Pericardium fibroblast (primary cell): ENCODE measurements at places on chromosomes 7 and 10. TPM values are rescaled to one million over a fixed set of nuclear protein-coding genes. Genes with fewer than 3 reads are reported as not detected.

Gene ADARB2
- not detected in 2 replicates for total RNA-seq

Gene TCF7L2
- total RNA-seq: 14.4 and 18.0 TPM in 2 replicates

Gene TSPAN12
- total RNA-seq: 0.51 and 5.5 TPM in 2 replicates

Gene FAM25A
- not detected in 2 replicates for total RNA-seq

Gene AFAP1L2
- 0.51 and 7.5 TPM in 2 replicates for total RNA-seq

Gene BICC1
- 38.8 and 99.4 TPM in 2 replicates for total RNA-seq

Gene LRIT1
- total RNA-seq: not detected in 2 replicates

Gene FEZF1
- total RNA-seq: not detected in 2 replicates

Gene POLR3A
- total RNA-seq: 10.0 and 14.1 TPM in 2 replicates

Gene MRPL32
- 42.1 and 62.0 TPM in 2 replicates for total RNA-seq

Gene POLR2J2
- 0.23 TPM in 1 of 2 replicates, not detected in the other for total RNA-seq

Gene DDC
- not detected in 2 replicates for total RNA-seq
